PC-9 (cell line): ENCODE measurements at places on chromosomes 1 and 21.

GRCh38 chr1:23699280-23700179 is 7.9 kb downstream of the RPL11 start:
- DNase-seq = no peak

GRCh38 chr1:201648066-201648906 is 109.4 kb downstream of the NAV1 start:
- peak; percentile 8 for DNase-seq

- no peak for DNase-seq
Observed at GRCh38 chr1:39076127-39076798, 50.1 kb downstream of the NDUFS5 start.

DNA sequence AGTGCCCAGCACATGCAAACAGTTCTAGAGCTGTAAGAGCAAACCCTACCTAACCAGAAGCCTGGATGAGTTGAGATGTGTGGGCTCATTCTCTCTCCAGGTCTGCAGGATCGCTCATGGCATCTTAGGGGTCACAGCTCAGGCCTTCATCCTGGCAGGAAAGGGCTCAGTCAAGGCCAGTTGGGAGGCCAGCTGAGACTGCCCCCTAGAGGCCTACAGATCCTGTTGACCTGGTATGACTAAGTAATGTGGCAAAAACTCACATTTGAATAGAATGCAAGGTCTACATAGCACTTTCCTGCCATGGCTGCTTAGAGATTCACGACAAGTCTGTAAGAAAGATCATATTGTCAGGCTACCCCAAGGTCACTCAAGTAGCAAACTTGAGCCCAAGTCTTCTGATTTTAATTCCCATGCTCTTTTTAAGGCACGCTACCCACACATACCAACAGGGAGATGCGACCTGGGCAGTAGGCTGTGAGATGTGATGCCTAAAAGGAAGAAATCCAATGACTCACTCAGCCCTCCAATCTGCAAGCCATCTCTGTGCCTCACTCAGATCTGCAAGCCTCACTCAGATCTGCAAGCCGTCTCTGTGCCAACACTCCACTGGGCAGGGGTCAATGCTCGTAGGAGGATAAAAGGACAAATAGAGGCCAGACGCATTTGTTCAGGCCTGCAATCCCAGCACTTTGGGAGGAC is 5.1 kb upstream of the CAPN8 start:
- peak; percentile 55 for DNase-seq

- DNase-seq = no peak
Observed at GRCh38 chr1:71135571-71135970, 54.7 kb upstream of the ZRANB2 start.

GRCh38 chr1:229411434-229412055 is 22.3 kb downstream of the ACTA1 start:
- no peak for DNase-seq

DNA sequence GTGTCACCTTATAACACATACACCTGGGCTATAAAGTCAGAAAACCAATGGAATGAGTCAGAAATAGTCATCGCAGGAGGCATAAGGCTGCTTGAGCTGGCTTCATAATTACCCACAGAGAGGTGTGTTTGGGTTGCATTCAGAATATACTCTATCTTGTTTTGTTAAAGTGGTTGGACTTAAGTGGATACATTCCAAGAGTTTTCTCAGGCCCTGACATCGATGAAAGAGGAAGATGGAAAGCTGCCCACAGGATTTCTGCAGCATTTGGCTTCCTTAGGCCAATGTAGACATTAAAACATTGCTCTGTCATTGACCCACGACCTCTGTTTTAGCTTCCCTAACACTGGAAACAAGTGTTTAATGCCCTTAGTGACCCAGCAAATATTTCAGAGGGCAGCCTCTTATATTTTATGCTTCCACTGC is 18.6 kb upstream of the BCL10 start:
- peak; percentile 30 for DNase-seq

DNA sequence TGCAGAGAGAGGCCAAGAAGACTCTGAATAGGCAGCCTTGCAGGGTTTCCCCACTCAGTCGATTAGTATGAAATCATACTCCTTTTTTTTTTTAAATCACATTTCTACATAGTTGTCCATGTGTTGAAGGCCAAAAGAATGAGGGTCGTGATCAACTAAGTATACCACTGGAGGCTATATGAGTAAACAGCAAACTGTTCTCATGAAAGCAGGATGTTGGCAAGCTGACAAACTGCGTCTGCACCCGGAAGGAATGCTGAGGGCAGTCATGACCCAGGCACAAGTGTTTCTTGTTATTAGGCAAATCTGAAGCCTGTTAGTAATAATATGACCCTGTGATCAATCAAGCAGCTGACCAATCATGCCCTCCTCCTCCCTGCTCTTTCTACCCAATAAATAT is 213.2 kb downstream of the USH2A start:
- DNase-seq = no peak

GRCh38 chr1:82073659-82074058 is 272.9 kb downstream of the ADGRL2 start:
- DNase-seq = no peak

DNA sequence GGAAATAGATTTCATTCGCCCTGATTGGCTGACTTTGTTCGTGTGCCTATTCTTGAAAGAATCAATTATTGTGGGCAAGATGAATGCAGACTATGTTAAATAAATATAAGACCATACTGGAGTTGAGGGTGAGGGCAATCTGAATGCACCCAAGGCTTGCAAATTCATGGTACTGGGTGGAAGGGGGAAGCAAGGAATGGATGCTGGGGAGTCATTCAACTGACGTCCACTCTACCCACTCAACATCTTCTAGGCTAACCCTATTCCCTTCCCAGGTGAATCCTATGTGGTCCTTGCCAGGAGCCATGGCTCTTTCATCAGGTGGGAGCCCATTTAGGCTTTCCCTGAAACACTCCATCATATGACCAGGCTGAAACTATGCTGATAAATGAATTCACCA is 5.7 kb upstream of the CYP4B1 start:
- no peak for DNase-seq

GRCh38 chr21:38343691-38344090 is 86.9 kb downstream of the KCNJ15 start:
- DNase-seq = no peak

- DNase-seq = no peak
Observed at GRCh38 chr1:2789164-2789985, 12.1 kb downstream of the TTC34 start.

DNA sequence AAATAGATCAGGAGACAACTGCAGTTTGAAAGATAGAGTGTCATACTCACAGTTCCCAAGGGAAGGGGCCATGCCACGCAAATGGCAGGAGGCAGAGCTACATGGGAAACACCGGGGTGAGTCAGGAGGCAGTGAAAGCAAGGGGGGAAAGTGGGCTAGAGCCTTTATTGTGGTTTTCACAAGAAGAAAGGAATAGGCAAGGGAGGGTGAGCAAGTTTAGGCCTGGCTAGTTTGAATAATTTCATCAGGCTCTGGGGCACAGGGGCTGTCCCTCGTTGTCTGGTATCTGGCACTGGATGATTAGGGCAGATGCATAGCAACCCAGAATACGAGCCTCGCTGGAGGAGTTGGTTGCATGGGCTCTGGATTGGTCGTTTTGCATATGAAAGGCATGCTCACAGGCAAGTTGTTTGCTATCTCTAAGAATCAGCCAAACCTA is 17.0 kb upstream of the ITLN2 start:
- DNase-seq = no peak

DNA sequence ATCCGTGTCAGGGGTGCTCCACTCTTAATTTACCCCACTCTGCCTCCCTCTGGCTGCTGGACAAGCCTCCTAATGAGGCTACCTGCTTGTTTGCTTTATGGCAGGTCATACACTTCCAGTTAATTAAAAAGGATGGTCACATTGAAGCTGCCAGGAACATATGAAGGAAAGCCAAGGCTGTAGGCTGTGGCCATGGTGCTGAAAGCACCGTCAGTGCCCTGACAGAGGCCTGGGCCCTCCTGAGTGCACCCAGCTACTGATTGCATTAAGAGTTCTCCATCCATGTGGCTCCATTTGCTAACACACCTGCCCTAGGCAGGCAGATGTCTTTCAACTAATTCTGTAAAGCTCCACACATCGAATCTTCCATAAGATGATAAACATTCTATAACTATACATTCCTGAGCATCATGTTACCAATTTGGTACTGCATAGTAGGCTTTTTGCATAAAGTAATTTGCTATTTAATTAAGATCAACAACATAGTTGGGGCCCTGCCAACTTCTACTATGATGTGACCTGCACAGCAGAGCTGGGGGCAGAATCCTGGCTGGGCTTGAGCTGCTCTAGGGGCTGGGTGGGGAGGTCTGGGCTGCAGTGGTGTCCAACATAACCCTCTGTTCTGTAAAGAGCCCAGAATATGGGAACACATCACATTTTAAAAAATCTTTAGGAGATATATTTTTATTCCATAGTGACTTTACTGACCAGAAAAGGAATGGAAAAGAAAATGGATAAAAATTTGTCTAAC is 224.8 kb downstream of the SIPA1L2 start:
- DNase-seq = no peak

DNA sequence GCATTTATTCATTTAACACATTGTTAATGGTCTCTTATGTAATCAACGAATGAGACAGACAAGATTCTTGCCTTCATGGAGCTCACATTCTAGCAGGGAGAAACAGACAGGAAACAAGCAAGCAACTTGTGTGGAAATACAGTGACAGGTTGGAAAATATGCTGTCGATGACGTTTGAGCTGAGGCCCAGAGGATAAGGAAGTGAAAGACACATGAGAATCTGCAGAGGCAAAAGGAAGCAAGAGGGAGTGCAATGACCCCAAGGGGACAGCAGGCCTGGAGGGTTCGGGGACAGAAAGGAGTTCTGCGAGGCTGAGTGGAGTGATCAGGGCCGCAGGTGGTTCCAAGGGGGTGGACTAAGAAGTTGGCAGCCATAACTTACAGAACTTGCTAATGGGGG is 60.6 kb upstream of the AKT3 start:
- DNase-seq = no peak

DNA sequence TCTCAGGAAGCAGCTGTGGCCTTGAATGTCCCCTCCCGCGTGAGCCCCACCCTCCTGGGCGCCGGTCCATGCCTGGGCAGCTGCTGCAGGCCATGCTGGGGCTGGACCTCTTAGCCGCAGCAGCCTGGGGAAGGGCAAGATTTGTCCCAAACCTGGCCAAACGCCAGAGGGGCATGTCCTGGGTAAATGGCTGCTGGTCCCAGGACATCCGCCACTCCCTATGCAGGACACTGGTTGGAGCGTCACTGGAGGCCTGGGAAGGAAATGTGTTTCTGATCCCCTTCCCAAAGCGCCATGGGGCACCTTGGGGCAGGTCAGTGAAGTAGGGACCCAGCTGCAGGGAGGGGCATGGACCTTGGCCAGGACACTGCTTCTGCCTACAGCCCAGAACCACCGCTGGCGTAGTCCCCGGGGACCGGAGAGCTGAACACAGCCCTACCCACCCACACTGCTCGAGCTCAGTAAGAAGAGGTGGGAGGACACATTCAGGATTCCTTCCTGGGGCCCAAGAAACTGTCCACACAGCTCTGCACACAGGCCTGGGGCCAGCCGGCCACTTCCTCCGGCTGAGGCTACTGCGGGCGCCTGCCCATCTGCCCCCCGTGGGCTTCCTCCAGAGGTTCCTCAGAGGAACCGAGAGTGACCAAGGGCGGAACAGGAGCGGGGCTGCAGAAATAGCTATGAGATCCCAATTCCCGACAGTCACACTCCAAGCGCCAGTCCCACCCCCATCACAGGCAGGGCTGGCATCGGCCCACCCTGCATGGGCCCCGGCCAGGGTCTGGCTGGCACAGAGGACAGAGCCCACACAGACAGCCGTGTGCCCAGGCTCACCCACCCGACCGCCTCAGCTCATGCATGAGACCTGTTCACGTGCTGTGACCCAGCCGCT is 10.8 kb upstream of the PLEKHG5 start:
- peak; percentile 55 for DNase-seq

DNA sequence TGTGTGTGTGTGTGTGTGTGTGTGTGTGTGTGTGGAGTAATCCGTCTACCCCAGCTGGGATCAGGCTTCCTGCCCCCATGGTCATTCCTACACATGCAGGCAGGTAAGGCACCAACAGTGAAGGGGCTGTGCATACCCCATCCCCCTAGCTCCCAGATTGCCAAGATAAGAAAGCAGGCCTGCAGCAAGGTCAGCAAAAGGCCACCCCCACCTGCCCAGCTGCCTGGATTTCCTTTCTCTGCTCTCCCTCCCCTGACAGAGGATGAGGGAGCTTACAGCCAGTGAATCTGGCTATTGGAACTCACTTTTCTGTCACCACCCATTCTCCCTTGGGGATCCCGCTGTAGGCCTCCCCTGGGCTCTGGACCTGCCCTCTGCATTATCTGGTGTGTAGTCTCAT is 7.9 kb downstream of the ALX3 start:
- DNase-seq = no peak

GRCh38 chr1:19754482-19754881 is 45.2 kb downstream of the TMCO4 start:
- no peak for DNase-seq

- no peak for DNase-seq
Observed at GRCh38 chr1:183586926-183587325, 3.3 kb downstream of the NCF2 start.

GRCh38 chr1:3219005-3219790 is 150.2 kb downstream of the PRDM16 start:
- DNase-seq = no peak

GRCh38 chr1:21331752-21332478 is 41.7 kb upstream of the ECE1 start:
- DNase-seq = no peak
